ENCODE measurements at places on chromosomes 4 and X. TPM values are rescaled to one million over a fixed set of nuclear protein-coding genes. Genes with fewer than 3 reads are reported as not detected.

Gene DSPP
- total RNA-seq: not detected

Gene OPRPN
- total RNA-seq: not detected

DNA sequence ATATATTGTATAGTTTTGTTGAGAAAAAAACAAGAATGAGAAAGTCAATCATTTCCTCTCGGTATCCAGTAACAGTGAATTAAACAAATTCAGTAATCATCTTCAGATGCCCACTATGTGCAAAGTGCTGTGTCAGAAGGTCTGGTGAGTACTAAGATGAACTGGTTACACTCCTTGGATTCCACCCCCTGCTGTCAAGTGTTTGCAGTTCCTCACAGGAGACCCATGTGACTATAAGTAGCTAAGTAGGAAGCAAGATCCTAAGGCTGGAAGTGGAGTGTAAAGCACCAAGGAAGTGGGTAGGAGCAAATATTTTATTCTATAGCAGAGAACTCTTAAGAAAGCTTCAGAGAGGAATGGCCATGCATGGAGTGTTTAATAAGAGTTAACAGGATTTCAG is 73.6 kb downstream of the SNX25 start:
- no peak for DNase-seq

DNA sequence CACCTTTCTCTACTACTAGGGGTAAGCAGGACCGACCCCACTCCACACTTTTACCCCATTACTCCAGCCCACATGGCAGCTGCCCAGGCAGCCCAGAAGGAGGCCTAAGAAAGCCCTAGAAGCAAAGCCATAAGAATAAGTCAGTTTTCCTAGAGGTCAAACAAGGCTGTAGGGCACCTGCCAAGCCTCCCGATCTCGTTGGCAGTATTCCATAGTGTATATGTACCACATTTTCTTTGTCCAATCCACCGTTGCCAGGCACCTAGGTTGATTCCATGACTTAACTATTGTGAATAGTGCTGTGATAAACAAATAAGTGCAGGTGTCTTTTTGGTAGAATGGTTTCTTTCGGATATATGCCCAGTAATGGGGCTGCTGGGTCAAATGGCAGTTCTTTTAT is 54.2 kb downstream of the RHOXF2B start:
- no peak for DNase-seq

- DNase-seq: no peak
Observed at GRCh38 chrX:87900320-87900908, 382.8 kb downstream of the KLHL4 start.

GRCh38 chr4:67638136-67638535 is 62.8 kb downstream of the UBA6 start:
- DNase-seq: no peak

DNA sequence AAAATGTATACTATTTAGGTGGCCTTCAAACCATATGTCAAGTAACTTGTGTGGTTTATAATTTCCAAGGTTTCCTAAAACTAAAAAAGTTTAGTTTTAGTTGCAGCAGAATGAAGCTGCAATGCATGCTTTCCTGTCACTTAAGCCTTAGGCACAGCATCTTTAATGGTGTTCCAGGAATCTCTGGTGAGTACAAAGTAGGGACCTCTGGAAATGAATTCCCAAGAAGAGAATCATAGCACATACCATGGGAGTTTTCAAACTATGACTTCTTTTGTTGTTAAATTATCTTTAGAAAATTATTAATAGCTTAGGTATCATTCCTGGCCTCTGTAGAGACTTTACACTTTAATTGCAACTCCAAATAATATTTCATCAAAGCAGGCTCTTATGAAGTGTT is 1005.9 kb upstream of the PABPC4L start:
- no peak for DNase-seq

GRCh38 chr4:165398570-165398969 is 19.8 kb downstream of the CPE start:
- no peak for DNase-seq

DNA sequence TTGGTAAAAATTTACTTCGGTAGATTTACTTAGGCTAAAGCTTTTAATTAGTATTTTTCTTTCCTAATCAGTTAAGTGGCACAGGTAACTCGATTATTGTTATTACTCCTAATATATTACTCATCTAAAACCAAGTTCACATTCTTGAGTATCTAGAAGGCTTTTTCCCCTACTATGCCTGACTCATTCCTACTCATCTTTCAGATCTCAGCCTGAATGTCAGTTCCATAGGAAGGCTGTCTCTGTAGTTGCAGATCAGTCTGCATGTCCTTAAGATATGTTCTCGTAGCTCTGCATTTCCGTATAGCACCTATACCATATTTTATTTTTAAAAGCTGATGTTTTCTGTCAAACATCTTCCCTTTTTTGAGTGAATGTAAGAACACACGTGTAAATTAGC is 5.9 kb upstream of the FAM184B start:
- DNase-seq: no peak

- DNase-seq: peak; percentile 36
Observed at GRCh38 chr4:1599491-1600210, 84.5 kb downstream of the FAM53A start.

Measured in Right ventricle myocardium superior (tissue), 1 donor.